ENCODE measurements at places on chromosomes 16 and 17.

- DNase-seq, result peak; percentile 31
Observed at GRCh38 chr16:73616166-73616753, 568.3 kb upstream of the ZFHX3 start.

DNA sequence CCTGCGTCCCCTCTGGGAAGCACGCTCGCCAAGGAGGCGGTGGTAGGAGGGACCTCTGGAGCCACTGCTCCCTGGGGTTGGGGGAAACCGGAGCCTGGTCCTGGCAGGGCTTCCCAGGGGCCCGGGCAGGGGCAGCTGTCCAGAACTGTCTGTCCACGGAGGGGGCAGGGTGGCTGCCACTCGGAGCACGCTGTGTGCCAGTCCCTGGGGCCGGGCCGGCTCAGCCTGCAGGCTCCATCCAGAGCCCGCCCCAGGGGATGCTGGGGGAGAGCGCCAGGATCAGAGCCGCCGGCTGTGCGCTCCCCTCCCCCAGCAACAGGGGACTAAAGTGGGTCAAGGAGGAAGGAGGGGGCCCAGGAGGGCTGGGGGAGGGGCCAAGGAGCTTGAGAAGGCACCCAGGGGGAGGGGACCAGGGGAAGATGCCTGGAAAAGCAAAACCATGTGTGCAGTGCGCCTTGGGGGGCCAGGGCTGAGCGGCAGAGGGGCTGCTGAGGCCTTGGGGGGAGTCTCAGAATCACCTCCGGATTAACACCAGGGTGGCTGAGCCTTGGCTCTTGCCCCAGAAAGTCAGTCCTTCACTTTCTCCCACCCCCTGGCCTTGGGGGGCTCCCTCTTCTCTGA, 21.3 kb downstream of the ZNF423 start:
- no peak for DNase-seq

DNA sequence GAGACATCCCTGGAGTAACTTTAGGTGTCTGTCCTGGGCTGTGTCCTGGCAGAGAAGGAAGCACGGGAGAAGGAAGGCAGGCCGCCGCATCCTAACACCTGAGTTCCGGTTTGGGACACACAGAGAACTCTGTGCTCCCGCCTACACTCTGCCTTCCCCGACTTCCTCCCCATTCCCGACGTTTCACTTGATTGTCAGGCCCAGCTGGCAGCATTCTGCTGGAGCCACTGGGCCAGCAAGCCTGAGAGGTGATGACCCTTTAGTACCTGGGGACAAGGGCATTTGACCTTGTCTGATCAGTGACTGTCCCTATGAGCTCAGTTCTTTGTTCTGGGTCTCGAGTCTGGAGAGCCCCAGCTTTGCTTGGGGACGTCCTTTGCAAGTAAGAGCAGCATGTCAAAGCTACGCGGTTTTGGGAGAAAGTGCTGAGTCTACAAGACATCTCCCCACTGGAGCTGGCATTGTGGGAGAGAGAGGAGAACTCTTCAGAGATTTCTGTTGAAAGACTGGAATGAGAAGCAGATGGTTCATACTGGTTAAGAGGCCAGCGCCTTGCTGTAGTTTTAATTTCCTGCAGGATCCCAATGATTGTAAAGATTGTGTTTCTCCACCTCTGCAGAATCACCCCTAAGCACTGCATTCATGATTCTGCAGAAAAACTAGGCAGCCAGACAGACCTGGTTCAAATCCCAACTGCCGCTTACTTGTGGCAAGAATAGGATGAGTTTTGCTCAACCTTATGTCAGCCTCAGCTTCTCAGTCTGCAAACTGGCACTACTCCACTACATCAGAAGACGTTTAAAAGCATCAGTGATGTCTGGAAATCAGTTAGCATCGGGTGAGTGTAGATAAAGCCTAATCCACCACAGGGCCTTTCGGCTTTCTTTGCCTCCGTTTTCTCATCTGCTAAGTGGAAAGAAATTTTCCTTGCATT, 20.6 kb downstream of the ABAT start:
- no peak for DNase-seq

DNA sequence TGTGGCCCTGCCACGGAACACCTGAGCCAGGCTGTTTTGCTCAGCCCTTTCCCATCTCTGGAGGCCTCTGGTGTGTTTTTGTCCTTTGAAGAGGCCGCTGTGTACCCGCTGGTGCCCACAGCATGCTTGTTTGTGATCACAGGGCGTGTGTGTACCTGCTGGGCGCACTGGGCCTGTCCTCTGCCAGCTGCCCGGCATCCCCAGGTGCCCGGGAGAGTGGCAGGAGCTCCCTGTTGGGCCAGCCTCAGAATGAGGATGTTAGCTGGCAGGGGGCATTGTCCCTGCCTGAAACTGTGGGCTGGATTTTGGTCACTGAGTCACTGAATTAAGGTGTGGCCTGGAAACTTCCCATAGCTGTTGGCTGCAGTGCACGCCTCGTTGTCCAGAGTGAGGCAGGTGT, 31.1 kb downstream of the BAIAP2 start:
- no peak for DNase-seq

GRCh38 chr17:18027280-18027679, 11.7 kb downstream of the ATPAF2 start:
- DNase-seq, result no peak

DNA sequence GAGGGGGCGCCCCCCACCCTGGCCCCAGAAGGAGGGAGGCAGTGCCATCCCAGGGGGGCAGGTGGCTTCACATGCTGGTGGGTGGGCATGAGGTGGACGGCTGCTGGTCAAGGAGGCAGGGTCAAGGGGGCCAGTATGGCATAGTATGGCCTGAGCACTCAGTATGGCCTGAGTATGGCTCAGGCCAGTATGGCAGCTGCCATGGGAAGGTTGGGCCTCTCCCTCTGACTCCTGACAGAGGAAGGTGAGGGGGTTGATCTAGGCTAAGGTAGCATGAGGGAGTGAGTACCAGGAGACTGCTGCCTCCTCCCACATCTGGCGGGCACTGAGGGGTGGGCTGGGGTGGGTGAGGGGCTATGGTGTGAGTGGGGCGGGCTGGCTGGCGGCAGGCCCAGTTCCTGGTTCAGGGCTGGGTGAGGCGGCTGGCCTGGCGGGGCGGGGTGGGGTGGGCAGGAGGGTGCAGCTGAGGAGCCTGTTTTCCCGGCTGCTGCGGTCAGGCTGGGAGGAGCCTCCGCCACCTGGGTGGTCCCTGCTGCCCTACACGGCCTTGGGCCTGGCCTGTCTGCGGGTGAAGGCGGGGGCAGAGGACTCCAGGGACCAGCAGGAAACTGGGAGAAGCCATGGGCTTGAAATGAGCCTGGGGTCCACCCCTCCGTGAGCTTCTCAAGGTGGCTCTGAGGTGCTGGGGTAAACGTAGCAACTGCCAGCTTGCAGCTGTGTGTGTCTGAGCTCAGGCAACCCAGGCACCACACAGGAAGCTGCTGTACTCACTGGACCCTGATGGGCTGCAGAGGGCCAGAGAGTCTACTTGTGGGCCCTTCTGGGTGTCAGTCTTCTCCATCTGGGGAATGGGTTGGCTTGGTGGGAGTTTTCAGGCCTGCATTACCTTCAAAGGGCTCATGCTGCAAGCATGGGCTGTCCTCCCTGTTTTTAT, 57.0 kb downstream of the RAI1 start:
- peak; percentile 83 for DNase-seq

DNA sequence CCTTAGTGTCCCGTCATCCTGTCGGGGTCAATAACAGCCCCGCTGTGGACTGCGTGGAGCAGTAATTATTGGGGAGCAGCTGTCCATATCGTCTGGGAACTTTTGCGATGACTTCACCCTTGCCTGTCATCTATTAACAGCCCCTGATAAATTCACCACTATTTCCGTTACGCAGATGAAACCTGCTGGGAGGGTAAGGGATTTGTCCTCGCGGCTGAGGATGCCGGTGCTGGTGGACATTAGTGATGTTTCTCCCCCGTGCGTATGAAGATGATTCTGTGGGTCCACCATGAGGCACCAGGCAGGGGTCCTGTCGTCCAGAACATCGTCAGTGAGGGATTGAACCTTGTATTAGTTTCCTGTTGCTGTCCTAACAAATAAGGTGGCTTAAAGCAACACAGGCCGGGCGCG, 1.0 kb downstream of the FLYWCH2 start:
- no peak for DNase-seq

- DNase-seq, result no peak
Observed at GRCh38 chr17:73934696-73935095, 268.8 kb upstream of the RPL38 start.

GRCh38 chr16:31202414-31203375, at the start of gene PYCARD:
Gene PYCARD, minus strand, starts transcription at chr16:31202760. Its CDS starts 70 bp downstream, at chr16:31202690.
- DNase-seq, result peak; percentile 35

DNA sequence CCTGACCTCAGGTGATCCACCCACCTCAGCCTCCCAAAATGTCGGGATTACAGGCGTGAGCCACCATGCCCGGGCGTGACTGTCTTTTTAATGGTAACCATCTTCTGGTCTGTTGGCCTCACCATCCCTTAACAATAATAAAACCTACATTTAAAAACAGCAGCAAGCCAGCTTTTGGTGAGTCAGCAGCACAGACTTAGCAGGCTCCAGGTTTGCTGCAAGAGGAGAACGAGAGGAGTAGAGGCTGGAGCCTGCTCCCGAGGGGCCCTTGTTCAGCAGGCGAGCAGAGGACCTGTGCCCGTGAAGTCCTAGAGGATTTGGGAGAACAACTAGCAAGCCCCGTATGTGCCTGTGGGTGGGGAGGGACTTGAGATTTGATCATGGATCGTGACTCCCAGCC, 35.7 kb downstream of the MYH13 start:
- DNase-seq, result no peak

- DNase-seq, result no peak
Observed at GRCh38 chr16:81451753-81452680, 7.4 kb downstream of the CMIP start.

DNA sequence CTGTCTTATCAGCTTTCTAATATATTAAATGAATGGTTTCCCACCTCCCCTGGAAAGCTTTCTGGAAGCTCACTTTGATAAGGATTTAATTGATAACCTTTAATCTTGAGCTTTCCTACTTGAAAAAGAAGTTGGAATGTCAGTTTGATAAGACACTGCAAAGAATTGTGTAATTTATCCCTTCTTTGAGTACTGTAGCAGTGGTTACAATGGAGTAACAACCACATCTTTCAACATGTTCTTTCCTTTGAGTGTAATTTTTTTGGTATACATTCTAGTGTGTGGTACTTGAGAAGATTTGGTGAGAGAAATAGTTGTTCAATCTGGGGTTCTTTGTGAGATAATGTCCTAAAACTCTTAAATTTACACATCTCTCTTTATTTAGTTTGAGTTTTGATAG, 43.4 kb downstream of the CPD start:
- DNase-seq, result no peak

- DNase-seq, result no peak
Observed at GRCh38 chr17:39804839-39805238, 59.3 kb downstream of the IKZF3 start.

DNA sequence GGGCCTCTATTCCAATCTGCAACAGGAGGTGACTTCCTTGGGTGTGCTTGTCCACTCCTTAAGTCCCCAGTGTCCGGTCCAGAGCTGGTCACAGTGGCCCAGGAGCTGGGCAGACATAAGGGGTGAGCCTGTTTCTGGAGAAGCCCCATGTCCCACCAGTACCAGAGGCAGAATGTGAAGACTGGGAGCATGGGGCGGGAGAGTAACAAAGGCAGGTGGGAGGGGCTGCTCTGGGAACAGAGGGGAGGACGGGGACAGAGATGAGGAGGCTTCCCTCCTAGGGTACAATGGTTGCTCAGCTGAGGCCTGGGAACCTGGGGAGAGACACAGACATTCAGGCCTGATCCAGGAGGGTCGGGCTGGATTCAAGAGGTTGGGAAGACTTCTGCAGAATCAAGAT, 323.3 kb upstream of the TNRC6C start:
- DNase-seq, result no peak
